ENCODE measurements at places on chromosomes 3 and 15.
A peak's percentile ranks its signal among the peaks of the same experiment; 100 is the strongest.

- no peak for DNase-seq
Observed at GRCh38 chr3:127421943-127422662, 134.3 kb upstream of the PRR20G start.

GRCh38 chr3:161203485-161204098, 17.5 kb upstream of the NMD3 start:
- no peak for DNase-seq

DNA sequence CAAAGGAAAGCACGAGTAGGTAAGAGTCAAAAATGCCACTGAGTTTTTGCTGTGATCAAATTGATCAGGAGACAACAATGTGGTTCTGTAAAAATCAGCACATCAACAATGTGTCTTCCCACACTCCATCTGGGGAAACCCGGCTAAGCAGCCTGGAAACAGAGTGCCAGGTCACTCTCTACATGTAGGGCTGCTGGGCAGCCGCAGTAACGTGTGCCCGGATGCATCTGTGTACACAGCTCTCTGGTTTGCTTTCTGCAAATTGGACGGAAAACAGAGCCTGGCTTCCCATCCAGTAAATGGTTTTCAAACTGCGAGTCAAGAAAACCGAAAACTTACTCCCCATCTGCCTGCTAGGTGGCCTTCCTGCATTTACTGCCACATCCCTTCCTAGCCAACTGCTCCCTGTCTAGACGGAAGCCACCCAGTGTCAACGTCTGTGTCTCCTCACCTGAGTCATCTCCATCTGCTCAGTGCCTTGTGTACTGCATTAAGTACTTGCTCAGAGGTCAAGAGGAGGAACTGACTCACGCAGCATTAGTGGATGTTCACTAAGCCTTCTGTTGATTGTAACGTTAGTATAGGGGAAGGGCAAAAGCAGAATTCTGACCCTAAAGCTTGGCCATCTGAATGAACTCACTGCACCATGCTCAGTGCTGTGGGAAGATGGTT, 124.1 kb downstream of the TJP1 start:
- no peak for DNase-seq

GRCh38 chr3:63864008-63864964, 619 bp downstream of the ATXN7 start:
- peak; percentile 50 for DNase-seq

- no peak for DNase-seq
Observed at GRCh38 chr3:111911446-111911845, 52.4 kb downstream of the PHLDB2 start.

- DNase-seq = no peak
Observed at GRCh38 chr3:173823911-173824460, 426.4 kb downstream of the NLGN1 start.

GRCh38 chr3:11060500-11061251, 68.1 kb downstream of the SLC6A1 start:
- DNase-seq = peak; percentile 33

DNA sequence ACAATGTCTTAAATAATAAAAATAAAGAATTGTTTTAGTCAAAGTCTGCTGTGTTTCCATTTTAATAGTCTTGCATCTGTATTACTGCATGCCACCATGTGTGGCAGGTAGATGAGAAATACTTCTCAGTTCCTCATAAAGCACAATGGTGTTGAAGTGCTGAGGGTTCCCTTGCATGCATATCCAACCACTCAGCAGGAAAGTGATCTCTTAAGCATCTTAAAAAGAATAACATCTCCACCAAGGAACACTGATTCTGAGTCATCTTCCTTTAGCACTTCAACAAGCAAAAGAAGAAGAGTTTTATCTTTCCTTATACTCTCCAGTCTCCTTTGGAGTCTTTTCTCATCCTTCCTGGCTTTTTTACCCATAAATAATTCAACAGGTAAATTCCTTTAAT, 602.0 kb downstream of the TBL1XR1 start:
- DNase-seq = no peak

- no peak for DNase-seq
Observed at GRCh38 chr3:181722156-181722555, 10.4 kb downstream of the SOX2 start.

DNA sequence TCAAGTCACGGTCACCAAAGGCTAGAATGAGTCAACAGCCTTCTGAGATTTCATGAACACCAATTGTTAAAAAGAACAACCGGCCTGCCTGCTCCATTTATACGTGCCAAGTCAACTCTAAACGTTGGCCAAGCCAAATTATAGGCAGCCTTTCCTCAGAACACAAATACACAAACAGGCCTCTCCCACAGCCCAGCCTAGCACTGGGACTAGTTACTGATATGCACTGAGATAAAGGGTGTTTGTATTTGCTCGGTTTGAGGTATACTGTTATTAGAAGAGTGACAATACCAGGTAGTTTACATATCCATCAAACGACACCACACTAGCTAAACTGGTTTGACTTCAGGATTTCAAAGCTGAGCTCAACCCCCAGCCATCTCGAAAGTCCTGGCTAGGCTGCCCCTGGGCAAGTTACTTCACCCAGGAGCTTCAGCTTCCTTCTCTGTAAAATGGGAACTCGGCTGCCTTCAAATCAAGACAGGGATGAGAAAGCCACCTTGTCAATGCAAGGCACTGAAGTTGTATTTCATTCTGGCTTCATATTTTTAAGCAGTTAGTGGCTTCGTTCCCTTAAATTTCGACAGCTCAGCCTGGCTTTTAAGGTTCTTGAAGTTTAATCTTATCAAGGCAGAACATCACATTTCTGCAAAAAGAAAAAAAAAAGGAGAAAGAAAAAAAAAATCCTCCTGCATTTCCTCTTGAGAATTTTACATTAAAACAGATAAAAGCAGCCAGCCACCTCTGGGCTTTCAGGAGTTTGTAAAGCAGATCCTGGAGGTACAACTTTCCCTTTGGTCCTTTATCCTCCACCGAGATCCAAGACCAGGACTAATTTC, 4.0 kb downstream of the TLE3 start:
- peak; percentile 41 for DNase-seq

DNA sequence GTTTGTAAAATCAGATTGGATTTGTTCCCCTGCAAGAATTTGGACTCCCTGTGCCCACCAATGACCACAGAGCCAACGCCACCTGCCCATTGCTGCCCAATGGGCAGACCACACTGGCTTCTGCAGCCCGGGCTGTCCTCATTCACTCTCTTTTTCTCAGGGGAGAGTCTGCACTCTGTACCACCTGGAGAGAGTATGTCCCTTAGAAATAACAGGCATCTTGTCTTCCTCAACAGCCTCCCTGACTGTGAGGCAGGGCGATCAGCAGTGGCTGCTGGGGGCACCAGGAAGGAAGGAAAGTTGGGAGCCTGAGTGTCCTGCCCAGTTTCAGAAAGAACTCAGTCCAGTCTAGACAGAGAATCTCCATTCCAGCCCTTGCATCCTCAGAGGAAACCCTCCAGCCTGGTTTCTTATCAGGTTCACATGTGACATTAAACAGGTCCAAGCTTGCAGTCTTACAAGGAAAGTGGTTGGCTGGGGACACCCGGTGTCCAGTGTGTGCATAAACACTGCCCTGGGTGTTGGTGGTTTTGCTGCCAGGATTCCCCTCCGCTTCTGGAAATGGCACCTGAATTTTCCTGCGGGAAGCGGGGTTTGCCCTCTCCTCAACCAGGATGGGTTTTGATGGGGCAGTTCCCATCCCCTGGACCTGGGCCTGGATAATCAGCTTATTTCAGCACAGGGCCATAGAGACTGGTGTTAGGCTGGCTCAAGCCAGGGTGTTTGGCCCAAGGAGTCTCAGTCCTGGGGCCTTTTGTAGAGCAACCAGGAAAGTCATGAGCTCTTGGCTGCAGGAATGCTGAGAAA, 37.2 kb downstream of the SSUH2 start:
- DNase-seq = peak; percentile 17

DNA sequence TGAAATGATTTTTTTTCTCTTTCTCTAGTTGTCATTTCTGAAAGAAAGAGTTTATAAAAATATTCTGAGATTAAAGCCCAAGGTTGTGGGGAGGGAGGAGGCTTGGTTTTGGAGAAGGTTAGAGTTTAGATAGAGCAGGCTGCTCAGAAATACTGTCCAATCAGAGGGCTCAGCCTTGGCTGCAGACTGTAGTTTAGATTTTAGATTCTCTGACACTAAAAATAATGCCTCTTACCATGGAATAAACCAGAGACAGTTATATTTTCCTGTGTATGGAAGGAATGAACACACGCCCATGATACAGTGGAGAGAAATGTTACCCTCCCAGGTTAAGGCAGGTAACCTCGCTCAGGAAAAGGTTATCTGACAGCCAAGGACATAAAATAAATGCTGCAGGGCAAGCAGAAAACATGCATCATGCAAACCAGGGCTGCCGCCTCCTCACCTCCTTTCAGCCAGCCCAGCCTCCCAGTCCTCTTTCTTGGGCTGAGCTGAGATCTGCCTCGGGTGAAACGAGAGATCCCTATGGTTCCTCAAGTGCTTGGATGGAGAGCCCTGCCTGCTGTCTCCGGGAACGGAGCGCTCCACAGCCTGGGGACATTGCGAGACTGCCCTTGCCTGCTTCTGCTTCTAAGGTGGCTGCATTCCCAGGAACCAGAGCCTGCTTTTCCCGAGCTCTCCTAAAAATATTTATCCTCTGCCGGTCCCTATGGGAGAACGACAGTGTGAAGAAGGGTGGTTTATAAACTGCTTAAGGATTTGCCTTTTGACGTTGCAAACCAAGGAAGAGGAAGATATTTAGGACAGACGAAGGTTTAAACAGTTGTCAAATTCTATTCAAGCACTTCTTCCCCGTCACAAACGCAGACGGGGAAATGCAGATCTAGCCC, 848 bp downstream of the NCEH1 start:
- peak; percentile 15 for DNase-seq

DNA sequence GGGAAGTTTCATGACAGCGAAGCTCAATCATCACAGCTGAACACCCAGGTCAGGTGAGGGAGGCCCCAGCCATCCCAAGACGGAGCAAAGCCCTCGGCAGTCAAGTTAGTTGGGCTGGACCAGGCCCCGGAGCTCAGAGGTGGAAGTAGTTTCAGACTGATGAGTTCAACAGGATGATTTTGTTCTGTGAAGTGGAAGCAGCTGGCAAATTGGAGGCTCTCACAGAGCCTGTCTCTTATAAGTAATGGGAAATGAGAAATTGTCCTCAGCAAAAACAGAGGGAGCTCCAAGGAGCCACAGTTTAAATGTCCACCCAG, 245.1 kb downstream of the XXYLT1 start:
- no peak for DNase-seq

- DNase-seq = peak; percentile 73
Observed at GRCh38 chr3:141412087-141412935, 44.0 kb downstream of the ZBTB38 start.

DNA sequence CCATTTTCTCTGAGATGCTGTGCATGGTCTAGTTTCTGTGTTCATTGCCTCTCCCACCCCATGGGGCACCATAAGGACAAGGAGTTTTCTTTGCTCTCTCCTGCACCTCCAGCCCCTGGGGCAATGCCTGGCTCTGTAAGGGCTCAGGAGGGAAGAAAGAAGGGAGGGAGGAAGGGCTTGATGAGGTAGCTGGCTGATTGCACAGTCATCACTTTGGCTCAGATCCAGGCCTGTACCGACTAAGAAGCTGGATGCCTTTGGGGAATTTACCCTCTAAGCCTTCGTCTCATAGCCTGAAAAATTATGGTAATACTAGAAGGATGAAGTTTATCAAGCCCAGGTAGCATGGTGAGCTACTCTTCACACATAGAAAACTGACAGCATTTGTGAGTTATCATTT, 382.9 kb downstream of the GABRG3 start:
- no peak for DNase-seq

GRCh38 chr15:66703540-66703941, 1.5 kb downstream of the SMAD6 start:
- peak; percentile 37 for DNase-seq

GRCh38 chr15:91752081-91752785, 101.3 kb upstream of the SLCO3A1 start:
- DNase-seq = no peak

GRCh38 chr3:46551615-46552014, 14.5 kb downstream of the LRRC2 start:
- no peak for DNase-seq
